ENCODE measurements at places on chromosomes 6 and 20. TPM values are rescaled to one million over a fixed set of nuclear protein-coding genes. Genes with fewer than 3 reads are reported as not detected.

DNA sequence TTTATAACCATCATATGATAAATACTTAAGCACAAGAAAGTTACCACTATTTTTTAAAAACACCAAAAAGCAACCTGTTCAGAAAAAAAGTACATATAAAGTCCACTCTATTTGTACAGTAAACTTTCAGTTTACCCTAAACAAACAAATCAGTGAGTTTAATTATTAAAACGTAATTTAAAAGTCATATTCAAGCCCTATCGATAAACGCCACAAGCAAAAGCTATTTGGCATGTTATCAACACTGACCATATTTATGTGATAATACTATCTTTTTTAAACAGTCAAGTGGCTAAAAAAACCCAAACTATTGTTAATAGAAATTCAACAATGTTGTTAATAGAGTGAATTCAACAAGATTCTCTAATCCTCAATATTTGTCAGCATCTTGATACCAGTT lies 1.9 kb downstream of the KATNA1 start:
- DNase-seq: no peak

TFAP2B gene
- not detected for total RNA-seq

DYNLT2 gene
- total RNA-seq: 0.57 TPM

ZNF334 gene
- total RNA-seq: 0.92 TPM

PCIF1 gene
- total RNA-seq: 38.0 TPM

PLCB1 gene
- 73.2 TPM for total RNA-seq

All from esophagus muscularis mucosa (tissue), 4 donors.